ENCODE measurements at places on chromosomes 13 and 19.

DNA sequence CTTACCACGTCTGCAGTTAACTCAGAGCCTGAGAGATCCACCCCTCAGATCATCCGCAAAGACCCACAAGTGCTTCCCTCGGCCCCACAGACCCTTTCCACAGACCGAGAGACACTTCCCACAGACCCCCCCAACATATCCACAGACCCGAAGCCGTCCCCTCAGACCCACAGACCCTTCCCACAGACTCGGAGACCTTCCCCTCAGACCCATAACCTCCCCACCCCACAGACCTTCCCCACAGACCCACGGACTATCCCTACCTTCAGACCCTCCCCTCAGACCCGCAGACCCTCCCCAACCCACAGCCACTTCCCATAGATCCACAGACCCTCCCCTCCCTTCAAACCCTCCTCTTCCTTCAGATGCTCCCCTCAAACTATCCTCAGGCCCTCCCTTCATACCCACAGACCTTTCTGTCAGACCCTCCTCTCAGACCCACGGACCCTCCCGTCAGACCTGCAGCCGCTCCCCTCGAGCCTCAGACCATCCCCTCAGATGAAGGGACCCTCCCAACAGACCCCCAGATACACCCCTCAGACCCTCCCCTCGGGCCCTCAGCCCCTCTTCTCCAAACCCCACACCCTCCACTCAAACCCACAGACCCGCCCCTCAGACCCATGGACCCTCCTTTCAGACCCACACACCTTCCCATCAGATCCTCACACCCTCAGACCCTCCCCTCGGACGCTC, 20.1 kb upstream of the TFDP1 start:
- DNase-seq: no peak

DNA sequence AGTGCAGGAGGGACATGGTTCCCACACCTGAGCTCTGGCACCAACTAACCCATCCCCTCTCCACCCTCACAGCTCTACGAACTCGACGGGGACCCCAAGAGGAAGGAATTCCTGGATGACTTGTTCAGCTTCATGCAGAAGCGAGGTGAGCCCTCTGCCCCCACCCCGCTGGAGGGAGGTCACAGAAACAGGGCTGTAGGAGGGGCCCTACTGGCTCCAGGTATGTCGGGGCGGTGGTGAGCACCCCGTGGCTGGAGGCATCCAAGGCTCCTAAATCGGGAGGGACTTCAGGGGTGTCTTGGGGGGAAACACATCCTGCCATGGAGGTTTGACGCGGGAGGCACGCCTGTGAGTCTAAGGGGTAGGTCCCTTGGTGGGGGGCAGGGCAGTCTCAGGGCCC, 24.1 kb upstream of the WDR18 start:
- DNase-seq: no peak

DNA sequence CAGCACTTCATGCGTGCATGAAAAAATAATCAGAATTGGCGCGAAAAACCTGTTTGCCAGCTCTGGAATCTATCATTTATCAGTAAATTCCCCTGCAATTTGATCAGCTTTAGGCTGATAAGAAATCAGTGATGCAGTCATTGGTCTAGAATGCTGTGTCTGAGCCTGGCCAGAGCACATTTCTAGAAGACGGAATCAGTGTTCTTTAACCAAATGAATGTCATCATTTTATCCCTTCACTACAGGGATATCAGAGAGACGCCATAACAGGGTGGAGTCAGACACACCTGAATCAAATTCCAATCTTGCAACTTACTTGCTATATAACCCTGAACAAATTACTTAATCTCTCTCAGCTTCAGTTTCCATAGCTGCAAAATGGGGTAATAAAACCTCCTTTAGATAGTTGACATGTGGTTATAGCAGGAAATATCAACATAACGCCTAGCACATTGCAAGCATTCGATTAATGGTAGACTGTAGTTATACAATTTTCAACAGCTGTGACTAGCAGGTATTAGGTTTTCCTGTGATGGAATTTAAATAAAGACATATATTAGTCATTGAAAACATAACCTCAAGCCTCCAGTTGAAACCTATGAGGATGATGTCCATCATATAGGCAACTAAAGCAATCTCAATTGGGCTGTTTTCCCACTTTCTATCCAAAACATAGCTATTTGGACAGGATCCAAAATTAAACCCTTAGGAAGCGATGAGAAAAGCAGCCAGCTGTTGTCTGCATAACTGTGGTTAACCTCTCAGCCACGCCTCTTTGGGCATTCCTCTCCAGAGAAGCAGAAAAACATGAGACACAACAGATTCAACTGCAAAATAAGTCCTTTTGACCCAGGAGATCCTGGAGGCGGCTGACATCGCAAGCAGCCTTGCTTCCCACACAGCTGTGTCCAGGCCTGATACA, 51.6 kb upstream of the UBL3 start:
- peak; percentile 87 for DNase-seq

DNA sequence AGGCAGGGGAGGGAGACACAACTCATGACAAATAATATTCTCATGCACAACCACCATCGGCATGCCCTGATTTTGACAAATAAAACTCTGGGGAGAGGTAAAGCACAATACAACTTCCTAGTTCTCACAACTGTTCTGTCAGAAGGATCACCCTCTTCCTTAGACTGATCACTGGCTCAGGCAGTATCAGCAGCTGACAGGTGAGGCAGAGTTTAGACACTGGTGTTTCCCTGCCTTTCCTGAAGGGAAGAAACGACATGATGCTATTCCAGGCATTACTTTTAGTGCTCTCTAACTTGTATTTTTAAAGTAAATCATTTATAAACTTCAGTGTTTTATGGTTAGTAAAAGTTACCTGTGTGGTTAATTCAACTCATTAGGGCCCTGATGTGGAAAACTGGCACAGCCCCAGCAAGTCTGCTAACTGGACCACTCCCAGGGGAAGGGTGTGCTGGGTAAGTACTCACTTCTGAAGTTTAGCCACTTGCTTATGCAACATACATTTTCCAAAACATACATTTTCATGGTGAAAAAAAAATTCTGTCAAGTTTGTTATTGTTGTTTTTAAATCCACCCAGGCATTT, 82.8 kb downstream of the CRYL1 start:
- peak; percentile 38 for DNase-seq

DNA sequence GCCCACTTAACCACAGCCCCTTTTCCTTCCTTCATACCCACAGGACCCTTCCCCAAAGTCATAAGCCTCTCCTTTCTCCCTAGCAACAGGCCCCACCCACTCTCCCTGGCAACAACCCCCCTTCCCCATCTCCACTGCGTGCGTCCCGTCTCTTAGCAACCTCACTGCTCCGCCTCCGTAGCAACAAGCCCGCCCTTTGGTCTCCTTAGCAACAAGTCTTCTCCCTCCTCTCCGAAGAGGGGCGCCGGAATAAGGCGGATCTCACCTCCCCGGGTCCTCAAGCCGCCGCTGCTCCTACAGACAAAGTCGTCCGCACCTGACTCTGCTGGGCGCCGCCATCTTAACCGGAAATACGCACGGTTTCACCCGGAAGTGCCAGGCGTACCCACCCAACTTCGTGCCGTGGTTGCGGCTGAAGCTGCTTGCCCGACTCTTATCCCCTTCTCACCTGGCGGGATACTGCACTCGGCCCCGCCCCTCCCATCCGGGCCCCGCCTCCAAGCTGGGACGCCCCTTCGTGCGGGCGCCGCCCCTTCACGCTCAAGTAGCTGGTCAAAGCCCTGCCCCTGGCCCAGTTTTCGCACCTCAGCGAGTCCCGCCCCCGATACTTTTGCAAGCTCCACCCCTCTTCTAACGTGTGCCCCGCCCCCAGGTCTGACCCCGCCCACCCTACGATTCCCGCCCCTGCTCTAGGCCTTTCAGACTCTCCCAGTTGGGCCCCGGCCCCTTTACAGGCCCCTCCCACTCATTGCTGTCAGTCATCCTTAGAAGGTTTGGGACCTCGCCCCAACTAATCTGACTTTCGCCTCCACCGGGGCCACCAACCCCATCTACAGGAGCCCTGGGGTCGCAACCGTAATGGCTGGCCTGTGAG, at the start of gene HSPBP1:
HSPBP1 (minus strand) TSS at position 341 of the 874 bp plus-strand sequence. CDS start 502 bp downstream, outside the sequence.
- peak; percentile 99 for DNase-seq

DNA sequence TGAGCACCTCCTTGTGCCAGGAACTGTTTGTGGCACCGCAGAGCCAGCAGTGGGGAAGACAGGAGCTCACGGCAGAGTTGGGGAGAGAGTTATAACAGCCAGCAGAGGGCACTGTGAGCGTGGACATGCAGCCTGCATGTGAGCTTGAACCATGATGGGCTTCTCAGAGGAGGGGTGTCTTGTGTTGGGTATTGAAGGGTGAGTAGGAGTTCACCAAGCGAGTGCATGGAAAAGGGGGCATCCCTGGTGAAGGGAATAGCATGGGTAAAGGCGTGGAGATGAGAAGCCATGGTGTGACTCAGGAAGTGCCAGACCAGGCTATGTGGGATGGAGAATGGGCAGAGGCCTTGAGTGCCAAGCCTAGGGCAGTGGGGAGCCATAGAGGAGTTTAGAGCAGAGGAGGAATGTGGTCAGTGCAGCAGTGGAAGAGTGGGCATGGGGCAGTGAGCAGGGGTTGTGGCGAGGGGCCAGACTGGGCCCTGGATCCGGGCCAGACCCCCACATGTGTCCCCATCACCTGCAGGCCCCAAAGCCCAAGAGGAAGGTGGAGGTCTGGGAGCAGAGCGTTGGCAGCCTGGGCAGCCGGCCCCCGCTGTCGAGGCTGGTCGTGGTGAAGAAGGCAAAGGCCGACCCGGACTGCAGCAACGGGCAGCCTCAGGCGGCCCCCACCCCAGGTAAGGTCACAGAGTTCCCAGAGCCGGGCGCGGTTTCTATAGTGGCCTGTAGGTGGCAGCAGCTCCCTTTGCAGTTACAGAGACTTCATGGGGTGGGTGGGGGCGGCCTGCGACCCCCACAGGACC, 11.8 kb upstream of the SHD start:
- peak; percentile 66 for DNase-seq

DNA sequence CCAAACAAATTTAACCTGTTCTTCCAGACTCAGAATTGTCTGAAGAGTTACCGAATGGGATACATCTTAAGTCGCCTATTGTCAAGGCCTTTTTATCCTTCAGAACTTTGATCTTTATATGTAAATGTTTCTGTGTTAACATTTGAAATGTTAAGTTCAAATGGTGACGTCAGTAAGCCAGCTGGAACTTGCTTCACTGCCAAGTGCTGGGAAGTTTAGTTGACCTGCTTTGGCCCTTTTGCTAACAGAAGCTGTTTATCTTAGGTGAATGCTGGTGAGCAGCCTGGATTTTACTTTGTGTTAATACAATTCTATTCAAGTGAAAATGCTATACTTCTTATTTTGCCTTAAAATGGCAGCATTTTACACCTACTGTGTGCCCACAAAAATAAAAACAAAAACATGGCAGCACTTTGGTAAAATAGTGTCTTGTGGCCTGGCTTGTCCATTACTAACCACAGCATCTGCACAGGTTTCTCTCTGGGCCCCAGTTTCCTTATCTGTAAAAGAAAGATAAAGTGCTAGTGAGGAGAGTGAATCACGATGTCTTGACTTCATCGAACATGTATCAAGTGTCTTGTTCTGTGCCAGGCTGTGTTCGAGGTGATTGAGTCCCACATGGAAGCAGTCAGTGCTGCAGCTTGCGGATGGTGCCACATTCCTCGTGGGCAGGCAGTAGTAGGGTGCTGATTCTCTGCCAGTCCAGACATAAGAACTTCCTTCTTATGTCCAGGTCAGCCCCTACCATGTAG, 2.2 kb downstream of the NAXD start:
- peak; percentile 66 for DNase-seq

GRCh38 chr19:38213911-38214625, 10.0 kb downstream of the DPF1 start:
- DNase-seq: peak; percentile 36

- DNase-seq: no peak
Measured at GRCh38 chr13:63896321-63896720, 2480.7 kb upstream of the PCDH20 start.

DNA sequence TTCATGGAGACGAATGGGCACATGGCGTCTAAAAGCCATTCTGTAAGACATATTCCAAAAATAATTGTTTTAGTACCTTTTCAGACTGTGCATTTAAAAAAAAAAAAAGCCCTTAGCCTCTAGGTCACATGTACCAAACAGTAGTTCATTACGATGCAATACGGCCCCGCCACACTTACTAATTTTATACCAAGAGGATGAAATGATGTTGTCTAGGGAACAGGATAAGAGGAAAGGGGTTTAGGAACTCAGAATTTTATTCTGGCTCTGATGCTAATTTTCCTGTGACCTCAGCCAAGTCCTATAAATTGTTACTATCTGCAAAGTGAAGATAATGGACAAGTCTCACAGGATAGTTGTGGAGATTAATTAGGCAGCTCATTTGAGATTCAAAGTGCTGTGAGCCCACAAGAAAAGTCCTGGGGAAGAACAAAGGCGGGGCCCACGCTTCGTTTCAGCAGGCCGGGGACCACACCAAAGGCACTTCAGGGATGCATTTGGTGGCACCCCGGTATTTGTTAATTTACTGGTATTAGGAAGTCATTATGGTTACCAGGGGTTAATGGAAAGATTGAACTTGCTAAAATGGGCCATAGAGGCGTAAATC, 511.1 kb downstream of the IRS2 start:
- DNase-seq: peak; percentile 30

DNA sequence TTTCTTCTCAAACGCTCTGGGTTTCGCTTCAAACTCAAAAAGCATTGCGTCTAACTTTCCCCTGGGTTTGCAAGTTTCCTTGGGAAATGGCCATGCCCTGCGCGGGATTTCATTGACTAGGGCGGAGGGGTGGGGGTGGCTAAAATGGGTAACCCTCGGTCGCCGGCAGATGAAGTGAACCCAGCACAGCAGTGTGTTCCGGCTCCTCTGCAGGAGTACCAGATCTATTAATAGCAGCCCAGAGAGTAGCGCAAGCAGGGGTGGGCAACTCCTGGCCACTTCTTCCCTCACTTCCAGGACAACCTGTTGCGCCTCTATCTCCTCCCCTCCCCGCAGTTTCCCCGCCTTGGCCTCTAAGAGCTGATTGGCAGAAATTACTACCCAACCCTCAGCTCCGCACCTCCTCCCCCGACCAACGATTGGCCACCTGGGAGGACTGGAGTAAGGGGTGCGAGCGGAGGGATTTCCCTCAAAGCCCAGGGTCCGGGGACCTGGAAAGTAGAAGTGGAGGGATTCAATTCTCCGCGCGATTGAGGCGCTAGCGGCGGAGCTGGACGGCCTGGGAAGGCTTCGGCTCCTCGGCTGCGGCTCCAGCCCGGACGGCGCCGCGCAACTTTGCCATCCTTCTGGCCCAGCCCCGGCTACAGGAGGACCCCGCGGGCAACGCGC, at the start of gene FREM2:
FREM2 (plus strand) TSS at position 501 of the 669 bp plus-strand sequence. CDS start 268 bp downstream, outside the sequence.
- DNase-seq: peak; percentile 76

GRCh38 chr13:31385540-31385939, 185.8 kb downstream of the B3GLCT start:
- DNase-seq: no peak

- DNase-seq: no peak
Measured at GRCh38 chr13:52810011-52810410, 38.4 kb downstream of the PCDH8 start.
